ENCODE measurements at places on chromosomes 11 and 22.

- DNase-seq, result no peak
Observed at GRCh38 chr11:29495676-29496075, 521.2 kb downstream of the KCNA4 start.

GRCh38 chr11:80559942-80560341 lies 1119.1 kb upstream of the TENM4 start:
- DNase-seq, result no peak

DNA sequence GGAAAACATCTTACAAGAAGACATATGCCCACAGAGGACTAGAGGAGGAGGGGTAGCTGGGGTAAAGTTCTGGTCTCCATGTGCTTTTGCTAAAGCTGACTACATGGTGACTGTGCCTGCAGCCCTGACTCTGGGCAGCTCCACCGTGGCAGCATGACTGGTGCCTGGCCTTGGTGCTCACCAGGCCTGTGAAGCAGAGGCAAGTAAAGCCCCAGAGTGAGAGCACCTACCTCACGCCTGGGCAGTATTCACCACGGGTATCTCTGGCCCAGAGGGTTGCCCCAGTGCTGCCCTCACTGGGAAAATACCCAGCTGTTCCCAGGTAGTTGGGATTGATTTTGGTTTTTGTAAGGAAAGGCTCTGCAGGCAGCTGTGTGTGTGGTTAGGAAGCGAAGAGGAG lies 78.3 kb downstream of the CTTN start:
- DNase-seq, result no peak

- DNase-seq, result no peak
Observed at GRCh38 chr11:47253660-47254059, 4.1 kb upstream of the NR1H3 start.

- DNase-seq, result no peak
Observed at GRCh38 chr22:32583921-32584335, 109.3 kb downstream of the FBXO7 start.

- no peak for DNase-seq
Observed at GRCh38 chr11:114108501-114109205, 49.1 kb downstream of the ZBTB16 start.

GRCh38 chr11:1827095-1827813 lies 7.5 kb upstream of the SYT8 start:
- no peak for DNase-seq

DNA sequence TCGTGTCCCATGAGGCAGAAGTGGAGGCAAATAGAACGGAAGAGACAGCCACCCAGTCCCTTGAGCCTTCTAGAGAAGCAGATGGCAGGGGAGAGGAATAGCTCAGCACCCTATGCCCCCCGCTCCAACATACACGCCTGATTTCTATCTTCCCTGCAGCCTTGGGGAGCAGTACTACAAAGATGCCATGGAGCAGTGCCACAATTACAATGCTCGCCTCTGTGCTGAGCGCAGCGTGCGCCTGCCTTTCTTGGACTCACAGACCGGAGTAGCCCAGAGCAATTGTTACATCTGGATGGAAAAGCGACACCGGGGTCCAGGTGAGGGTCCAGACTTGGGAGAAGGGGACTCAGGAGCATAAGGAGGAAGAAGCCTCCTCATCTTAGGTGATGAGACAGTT lies 6.6 kb downstream of the DPF2 start:
- no peak for DNase-seq

DNA sequence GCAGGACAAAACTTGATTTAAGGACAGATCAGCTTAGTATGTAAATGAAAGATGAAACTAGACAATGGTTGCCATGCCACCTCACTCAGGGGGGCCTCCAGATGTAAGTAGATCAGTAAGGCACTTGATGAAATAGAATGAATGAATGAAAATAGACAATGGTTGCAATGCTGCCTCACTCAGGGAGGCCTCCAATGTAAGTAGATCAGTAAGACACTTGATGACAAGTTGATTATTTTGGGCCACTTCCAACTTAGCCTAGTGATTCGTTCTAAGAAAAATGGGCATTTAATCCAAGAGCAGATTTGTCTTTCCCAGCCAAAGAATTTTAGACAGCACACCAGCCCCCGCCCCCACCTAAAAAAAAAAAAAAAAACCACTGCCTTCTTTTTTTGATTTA lies 19.2 kb upstream of the SLC5A12 start:
- DNase-seq, result no peak

- DNase-seq, result no peak
Observed at GRCh38 chr22:38129021-38129420, 18.5 kb upstream of the BAIAP2L2 start.

GRCh38 chr11:66221726-66222236 lies 46.7 kb upstream of the RAB1B start:
- no peak for DNase-seq

- DNase-seq, result peak; percentile 50
Observed at GRCh38 chr11:61065955-61066638, 36.2 kb upstream of the CD5 start.

DNA sequence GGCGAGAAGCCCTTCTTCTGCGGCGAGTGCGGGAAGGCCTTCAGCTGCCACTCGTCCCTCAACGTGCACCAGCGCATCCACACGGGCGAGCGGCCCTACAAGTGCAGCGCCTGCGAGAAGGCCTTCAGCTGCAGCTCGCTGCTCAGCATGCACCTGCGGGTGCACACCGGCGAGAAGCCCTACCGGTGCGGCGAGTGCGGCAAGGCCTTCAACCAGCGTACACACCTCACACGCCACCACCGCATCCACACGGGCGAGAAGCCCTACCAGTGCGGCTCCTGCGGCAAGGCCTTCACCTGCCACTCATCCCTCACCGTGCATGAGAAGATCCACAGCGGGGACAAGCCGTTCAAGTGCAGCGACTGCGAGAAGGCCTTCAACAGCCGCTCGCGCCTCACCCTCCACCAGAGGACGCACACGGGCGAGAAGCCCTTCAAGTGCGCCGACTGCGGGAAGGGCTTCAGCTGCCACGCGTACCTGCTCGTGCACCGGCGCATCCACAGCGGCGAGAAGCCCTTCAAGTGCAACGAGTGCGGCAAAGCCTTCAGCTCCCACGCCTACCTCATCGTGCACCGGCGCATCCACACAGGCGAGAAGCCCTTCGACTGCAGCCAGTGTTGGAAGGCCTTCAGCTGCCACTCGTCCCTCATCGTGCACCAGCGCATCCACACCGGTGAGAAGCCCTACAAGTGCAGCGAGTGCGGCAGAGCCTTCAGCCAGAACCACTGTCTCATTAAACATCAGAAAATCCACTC lies 12.2 kb downstream of the ZNF74 start:
- no peak for DNase-seq

GRCh38 chr11:70647188-70648166 lies 249.1 kb downstream of the CTTN start:
- DNase-seq, result no peak

DNA sequence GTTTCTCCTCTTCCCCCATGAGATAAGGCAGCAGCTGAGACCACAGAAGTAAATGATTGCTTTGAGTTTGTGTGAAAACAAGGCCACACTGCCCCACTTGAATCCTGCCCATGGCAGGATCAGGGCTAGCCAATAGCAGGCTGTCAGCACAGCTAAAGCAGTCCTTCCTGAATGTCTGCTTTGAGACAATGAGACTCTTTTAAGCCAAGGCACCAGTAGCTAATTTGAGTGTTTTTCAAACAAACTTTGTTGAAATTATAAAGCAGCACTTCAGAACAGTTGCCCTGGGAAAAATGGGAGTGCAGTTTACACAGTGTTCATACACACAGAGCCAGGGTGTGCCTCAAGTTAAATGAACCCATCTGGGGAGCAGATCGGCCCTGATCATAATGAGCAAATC lies 103.5 kb upstream of the OR5AK2 start:
- DNase-seq, result no peak

- DNase-seq, result no peak
Observed at GRCh38 chr22:22076932-22077703, 94.5 kb upstream of the TOP3B start.

GRCh38 chr22:50473088-50473487 lies 1.7 kb downstream of the SBF1 start:
- peak; percentile 30 for DNase-seq

GRCh38 chr11:24357620-24358410 lies 139.0 kb upstream of the LUZP2 start:
- DNase-seq, result no peak

- no peak for DNase-seq
Observed at GRCh38 chr11:33530815-33531214, 169.8 kb downstream of the C11orf91 start.

DNA sequence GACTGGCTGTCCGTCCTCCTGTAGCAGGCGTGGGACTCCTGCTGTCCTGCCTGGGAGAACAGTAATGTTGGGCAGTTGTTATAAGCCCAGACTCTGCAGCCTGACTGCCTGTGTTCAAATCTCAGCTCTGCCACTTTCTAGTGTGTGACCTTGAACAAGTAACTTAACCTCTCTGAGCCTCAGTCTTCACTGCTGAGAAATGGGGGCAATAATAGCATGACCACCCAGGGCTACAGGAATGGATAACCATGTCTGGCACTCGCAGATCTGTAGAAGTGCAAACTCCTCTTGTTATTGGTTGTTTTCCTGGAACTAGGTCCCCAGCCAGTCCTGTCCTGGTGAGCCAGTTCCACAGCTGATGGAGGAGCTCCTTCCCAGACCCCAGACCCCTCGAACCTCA lies 69.7 kb downstream of the TP53I11 start:
- DNase-seq, result no peak

GRCh38 chr22:48765595-48765994 lies 1062.1 kb downstream of the BRD1 start:
- no peak for DNase-seq

- DNase-seq, result no peak
Observed at GRCh38 chr22:46482056-46482675, 55.3 kb downstream of the CELSR1 start.

DNA sequence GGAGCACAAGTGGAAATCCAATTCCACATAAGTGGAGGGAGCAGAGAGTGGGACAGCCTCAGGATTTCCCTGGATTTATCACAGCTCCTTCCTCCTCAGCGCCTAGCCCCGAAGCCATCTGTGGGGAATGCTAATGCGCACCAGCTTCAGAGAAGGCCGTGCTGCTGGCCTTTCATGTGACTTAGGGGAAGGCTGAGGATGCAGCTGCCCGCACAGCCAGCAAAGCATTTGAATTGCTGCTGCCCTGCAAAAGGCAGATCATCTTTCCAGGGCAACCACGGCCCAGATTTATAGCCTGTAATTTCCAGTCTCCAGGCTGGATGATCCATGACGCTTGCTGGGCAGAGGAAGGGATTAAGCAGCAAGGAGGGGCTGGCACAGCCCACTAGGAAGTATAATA lies 29.9 kb downstream of the SYN3 start:
- DNase-seq, result no peak

Data from stimulated activated CD4-positive, alpha-beta T cell treated with anti-CD3 and anti-CD28 coated beads, Interleukin-12 subunit alpha, Interleukin-12 subunit beta, amount 100 ng/mL, for 4 hours (primary cell).